ENCODE measurements at places on chromosomes 6 and 20.

GRCh38 chr20:8221887-8222419 is 89.9 kb downstream of the PLCB1 start:
- no peak for DNase-seq
- no peak overlapping the region for H3K4me3 ChIP-seq
- no peaks in the 10 kb centered on the region for H3K36me3 ChIP-seq
- peaks cover 7% of the 10 kb centered on the region for H3K4me1 ChIP-seq
- no peak overlapping the region for H3K27ac ChIP-seq

- no peak overlapping the region for H3K27ac ChIP-seq
- no peaks in the 10 kb centered on the region for H3K36me3 ChIP-seq
- H3K4me3 ChIP-seq: no peak overlapping the region
- H3K4me1 ChIP-seq: no peaks in the 10 kb centered on the region
Observed at GRCh38 chr6:123117145-123117908, 121.3 kb downstream of the CLVS2 start.

- H3K27me3 ChIP-seq: peaks cover 21% of the 10 kb centered on the region
- no peak for DNase-seq
- H3K27ac ChIP-seq: no peak overlapping the region
- H3K4me3 ChIP-seq: no peak overlapping the region
- H3K36me3 ChIP-seq: peaks cover 4% of the 10 kb centered on the region
Observed at GRCh38 chr6:170102038-170102437, 188.8 kb downstream of the DLL1 start.

DNA sequence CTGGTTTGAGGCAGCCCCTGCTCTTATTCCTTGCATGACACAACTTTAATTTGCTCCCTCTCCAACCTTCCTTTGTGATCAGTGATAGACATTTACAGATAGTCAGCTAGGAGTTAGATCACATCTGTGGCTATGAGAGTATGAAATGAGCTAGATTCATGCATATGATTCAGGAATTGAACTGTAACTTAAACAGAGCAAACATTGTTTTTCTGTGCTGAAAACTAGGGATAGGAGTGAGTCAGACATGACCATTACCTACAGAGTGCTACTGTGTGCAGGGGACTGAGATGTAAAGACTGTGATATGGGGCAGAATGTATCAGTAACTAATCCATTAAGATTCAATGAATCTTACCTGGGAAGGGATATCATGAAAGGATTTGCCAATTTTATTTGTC is 279.4 kb upstream of the SPTLC3 start:
- no peak overlapping the region for H3K27ac ChIP-seq
- H3K36me3 ChIP-seq: no peaks in the 10 kb centered on the region
- no peaks in the 10 kb centered on the region for H3K27me3 ChIP-seq
- no peak for DNase-seq
- no peaks in the 10 kb centered on the region for H3K4me1 ChIP-seq

- no peaks in the 10 kb centered on the region for H3K27me3 ChIP-seq
- no peak overlapping the region for H3K4me3 ChIP-seq
- peaks cover 17% of the 10 kb centered on the region for H3K4me1 ChIP-seq
- peak overlapping the region; percentile 75 for H3K27ac ChIP-seq
- DNase-seq: peak; percentile 28
Observed at GRCh38 chr6:44976677-44977641, 351.2 kb upstream of the RUNX2 start.

DNA sequence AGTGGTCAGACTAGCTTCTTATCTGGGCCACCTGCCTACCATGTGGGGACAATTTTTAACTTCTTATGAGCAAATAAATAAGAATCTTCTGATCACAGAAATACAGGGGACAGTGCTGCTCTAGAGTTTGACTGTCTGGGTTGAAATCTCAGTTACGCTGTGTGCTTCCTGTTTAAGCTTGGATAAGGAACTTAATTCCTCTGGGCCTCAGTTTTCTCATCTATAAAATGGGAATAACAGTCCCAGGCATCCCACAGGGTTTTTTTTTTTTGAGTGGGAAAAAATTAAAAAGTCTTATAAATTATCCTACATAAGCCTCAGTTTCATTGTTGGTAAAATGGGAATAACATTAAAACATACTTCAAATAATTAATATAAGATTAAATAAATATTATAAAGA is 340.9 kb downstream of the ESR1 start:
- no peaks in the 10 kb centered on the region for H3K27me3 ChIP-seq
- H3K36me3 ChIP-seq: peaks cover 68% of the 10 kb centered on the region
- H3K4me3 ChIP-seq: no peak overlapping the region
- no peak for DNase-seq

- H3K4me3 ChIP-seq: peak overlapping the region; percentile 14
- DNase-seq: peak; percentile 20
- H3K4me1 ChIP-seq: peaks cover 51% of the 10 kb centered on the region
- H3K36me3 ChIP-seq: peaks cover 14% of the 10 kb centered on the region
- H3K27me3 ChIP-seq: no peaks in the 10 kb centered on the region
- H3K27ac ChIP-seq: no peak overlapping the region
Observed at GRCh38 chr20:32970973-32971300, 33.3 kb downstream of the SUN5 start.

GRCh38 chr6:3306848-3307247 is 48.1 kb downstream of the PSMG4 start:
- no peak overlapping the region for H3K4me3 ChIP-seq
- no peaks in the 10 kb centered on the region for H3K4me1 ChIP-seq
- no peak for DNase-seq
- H3K27me3 ChIP-seq: peaks cover 5% of the 10 kb centered on the region
- no peaks in the 10 kb centered on the region for H3K36me3 ChIP-seq

GRCh38 chr6:98985391-98985790 is 37.6 kb upstream of the FBXL4 start:
- H3K27me3 ChIP-seq: peaks cover 12% of the 10 kb centered on the region
- H3K36me3 ChIP-seq: no peaks in the 10 kb centered on the region
- H3K4me3 ChIP-seq: no peak overlapping the region
- H3K27ac ChIP-seq: no peak overlapping the region

- peaks cover 2% of the 10 kb centered on the region for H3K27me3 ChIP-seq
- H3K27ac ChIP-seq: no peak overlapping the region
- no peak overlapping the region for H3K4me3 ChIP-seq
- no peak for DNase-seq
- H3K4me1 ChIP-seq: no peaks in the 10 kb centered on the region
Observed at GRCh38 chr20:54382419-54382818, 93.0 kb upstream of the DOK5 start.

GRCh38 chr20:22346716-22347115 is 237.7 kb downstream of the FOXA2 start:
- H3K27ac ChIP-seq: no peak overlapping the region
- no peak for DNase-seq
- no peak overlapping the region for H3K4me3 ChIP-seq
- H3K27me3 ChIP-seq: no peaks in the 10 kb centered on the region

DNA sequence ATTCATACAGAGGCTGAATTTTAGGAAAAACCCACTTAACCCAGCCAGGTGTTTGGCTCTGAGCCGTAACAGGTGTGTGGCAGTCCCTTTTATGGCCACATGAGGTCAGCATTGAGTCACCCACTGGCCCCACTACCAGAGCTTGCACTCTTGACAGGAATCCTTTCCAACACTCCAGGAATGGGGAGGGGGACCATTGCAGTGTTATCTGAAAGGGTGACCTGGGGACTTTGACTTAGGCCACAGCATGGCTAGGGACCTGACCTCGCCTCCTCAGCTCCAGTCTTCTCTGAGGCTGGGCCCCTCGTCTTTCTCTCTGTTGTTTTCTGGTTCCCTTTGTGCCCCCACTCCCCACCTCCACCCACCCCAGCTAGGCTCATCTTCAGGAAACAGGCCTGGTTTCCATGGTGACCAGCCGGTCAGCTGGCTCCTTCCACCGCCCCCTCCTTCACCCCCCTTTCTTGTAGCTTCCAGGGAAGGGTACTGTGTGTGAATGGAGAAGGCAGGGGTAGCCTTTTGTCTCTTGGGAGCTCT is 2.1 kb upstream of the TMEM151B start:
- DNase-seq: peak; percentile 76
- H3K4me1 ChIP-seq: peaks cover 49% of the 10 kb centered on the region
- peaks cover 36% of the 10 kb centered on the region for H3K27me3 ChIP-seq
- peaks cover 16% of the 10 kb centered on the region for H3K36me3 ChIP-seq
- H3K27ac ChIP-seq: no peak overlapping the region

DNA sequence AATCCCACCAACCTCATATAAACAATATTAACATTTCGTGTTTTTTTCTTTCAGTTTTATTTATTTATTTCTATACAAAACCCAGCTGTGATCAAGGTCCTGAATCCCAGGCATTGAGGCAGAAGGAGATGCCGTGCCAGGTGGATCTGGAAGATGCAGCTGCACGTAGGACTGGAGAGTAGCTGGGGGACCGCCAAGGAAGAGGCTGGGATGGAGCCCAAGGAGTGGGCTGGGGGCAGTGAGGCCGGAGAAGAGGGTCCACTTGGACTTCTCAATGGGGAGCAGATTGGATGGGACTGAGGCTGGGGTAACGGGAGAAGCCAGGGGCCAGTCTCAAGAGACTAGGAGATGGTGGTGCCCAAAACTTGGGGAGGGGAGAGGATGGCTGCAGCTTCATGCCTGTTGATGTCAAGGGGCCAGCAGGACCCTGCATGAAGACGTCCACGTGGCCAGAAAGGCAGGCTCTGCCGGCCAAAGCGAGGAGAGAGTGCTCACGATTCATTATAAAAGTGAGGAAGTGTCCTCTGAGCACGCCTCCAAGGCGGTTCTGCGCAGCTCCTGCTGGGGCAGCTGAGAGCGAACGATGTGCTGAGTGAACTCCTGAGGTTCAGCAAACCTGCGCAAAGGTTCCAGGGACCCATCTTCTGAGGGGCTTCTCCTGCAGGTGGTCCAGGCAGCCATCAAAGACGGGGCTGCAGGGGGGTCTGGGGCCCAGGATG is 110.3 kb downstream of the BMP7 start:
- no peak overlapping the region for H3K4me3 ChIP-seq
- no peak overlapping the region for H3K27ac ChIP-seq
- no peaks in the 10 kb centered on the region for H3K27me3 ChIP-seq
- no peak for DNase-seq

GRCh38 chr6:96391776-96392360 is 129.7 kb upstream of the UFL1 start:
- H3K4me1 ChIP-seq: no peaks in the 10 kb centered on the region
- H3K27ac ChIP-seq: no peak overlapping the region
- DNase-seq: peak; percentile 22
- H3K36me3 ChIP-seq: no peaks in the 10 kb centered on the region
- H3K27me3 ChIP-seq: peaks cover 2% of the 10 kb centered on the region

GRCh38 chr20:49166534-49167449 is 21.3 kb downstream of the STAU1 start:
- H3K4me3 ChIP-seq: peak overlapping the region; percentile 49
- no peaks in the 10 kb centered on the region for H3K27me3 ChIP-seq
- DNase-seq: no peak
- peaks cover 50% of the 10 kb centered on the region for H3K4me1 ChIP-seq
- H3K36me3 ChIP-seq: peaks cover 34% of the 10 kb centered on the region

DNA sequence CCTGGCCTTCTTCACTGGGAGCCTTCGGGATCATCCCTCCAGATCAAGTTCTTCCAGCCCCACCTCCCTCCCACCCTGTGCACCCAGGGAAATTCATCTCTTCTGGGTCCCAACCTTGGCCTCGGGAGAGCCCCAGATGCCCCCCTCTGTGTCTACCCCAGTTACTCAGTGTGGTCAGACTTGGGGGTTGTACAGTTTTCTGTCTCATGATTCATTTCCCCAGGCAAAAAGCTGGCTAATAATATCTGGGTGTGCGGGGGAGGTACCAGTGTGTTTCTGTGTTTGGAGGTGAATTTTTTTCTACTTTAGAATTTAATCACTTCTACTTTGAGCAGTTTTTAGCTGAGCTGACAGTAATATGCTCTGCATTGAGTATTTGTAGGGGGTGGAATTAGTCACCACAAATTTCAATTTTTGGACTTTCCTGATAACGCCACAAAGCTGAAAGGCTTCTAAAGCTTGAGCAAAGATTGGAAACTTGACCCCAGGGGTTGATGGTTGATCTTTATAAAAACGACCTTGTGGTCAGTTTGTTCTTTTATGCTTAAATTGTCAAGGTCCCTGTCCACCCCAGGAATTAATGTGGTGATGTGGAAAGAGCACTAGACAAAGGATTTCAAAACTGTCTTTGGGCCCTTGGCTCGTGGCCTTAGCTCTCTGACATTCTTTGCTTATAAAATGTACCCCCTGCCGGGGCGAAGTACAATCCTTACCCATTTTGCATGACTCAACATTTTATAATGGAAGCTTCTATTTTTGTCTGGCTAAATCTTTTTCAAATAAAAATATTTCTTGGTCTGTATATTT is 284.7 kb upstream of the TAB2 start:
- no peaks in the 10 kb centered on the region for H3K36me3 ChIP-seq
- no peaks in the 10 kb centered on the region for H3K27me3 ChIP-seq
- H3K4me1 ChIP-seq: peaks cover 68% of the 10 kb centered on the region
- H3K4me3 ChIP-seq: peak overlapping the region; percentile 64

DNA sequence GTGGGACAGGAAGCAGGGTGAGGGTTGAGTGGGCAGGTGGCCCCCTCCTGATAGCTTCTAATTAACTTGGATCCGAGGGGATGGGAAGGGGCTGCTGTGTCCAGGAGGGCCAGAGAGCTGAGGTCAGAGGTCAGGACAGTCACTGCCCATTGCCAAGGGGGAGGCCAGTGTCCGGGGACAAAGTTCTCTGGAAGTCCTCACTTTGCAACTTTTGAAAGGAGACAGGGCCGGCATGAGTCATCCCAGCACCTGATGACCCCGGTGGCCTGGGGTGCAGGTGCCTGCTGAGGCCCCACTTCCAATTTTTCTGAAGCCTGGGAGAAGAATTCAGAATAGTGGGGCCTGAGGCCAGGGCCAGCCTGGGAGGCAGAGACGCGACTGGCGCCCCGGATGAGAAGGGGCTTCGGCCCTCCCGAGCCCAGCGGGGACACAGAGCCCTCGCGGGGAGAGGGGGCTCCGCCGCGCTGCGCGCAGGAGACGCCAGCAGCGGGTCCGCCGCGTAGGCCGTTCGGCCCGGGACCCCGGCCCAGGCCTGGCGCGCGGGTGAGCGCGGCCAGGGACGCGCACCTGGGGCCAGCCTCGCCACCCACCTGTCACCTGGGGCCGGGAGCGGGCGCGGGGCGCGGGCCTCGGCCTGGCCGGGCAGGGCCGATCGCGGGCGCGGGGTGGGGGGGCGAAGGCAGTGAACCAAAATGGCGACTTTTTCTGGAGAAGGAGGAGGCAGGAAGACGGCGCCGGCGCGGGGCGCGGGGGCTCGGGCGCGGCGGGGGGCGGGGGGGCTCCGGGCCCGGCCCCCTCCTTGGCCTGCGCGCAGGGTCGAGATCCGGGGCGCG is 586 bp downstream of the ZNF512B start:
- peak overlapping the region; percentile 86 for H3K27ac ChIP-seq
- H3K36me3 ChIP-seq: peaks cover 22% of the 10 kb centered on the region
- H3K4me1 ChIP-seq: peaks cover 26% of the 10 kb centered on the region
- no peak for DNase-seq

DNA sequence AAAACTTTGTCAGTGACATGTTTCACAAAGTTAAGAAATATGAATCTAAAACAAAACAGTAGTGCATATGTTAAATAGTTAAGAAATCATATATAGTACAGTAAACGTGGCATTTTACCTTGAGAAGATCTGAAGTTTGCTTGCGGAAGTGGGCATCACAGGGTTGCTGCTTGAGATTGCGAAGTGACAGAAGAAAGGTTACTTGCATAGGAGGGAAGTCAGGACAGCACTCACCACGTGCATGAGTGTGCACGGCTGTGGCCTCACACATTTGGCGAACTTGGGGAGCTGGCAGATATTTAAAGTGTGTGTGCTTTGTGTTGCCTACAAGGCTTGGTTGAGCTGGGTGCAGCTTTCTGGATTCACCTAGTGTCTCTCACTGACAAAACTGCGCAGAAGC is 431.5 kb upstream of the ARID1B start:
- DNase-seq: no peak
- no peak overlapping the region for H3K4me3 ChIP-seq
- H3K36me3 ChIP-seq: no peaks in the 10 kb centered on the region
